Left ventricle myocardium inferior (tissue), 1 donor: ENCODE measurements at places on chromosomes 3 and 15. TPM values are rescaled to one million over a fixed set of nuclear protein-coding genes. Genes with fewer than 3 reads are reported as not detected.

The MINAR1 gene
- total RNA-seq = 0.05 TPM

The LARP6 gene
- total RNA-seq = 50.6 TPM

The CFAP20DC gene
- total RNA-seq = not detected

The SLC24A5 gene
- total RNA-seq = not detected

The ULK4 gene
- 1.8 TPM for total RNA-seq

The LRRC58 gene
- 8.2 TPM for total RNA-seq

- no peaks in the 10 kb centered on the region for H3K27me3 ChIP-seq
- peak overlapping the region; percentile 59 for H3K27ac ChIP-seq
- H3K4me1 ChIP-seq = peaks cover 8% of the 10 kb centered on the region
- no peak for DNase-seq
- H3K36me3 ChIP-seq = no peaks in the 10 kb centered on the region
These were observed 178.0 kb upstream of the P2RY1 start for GRCh38 chr3:152656972-152657355.

- H3K36me3 ChIP-seq = peaks cover 100% of the 10 kb centered on the region
- DNase-seq = no peak
- no peaks in the 10 kb centered on the region for H3K27me3 ChIP-seq
- H3K4me1 ChIP-seq = peaks cover 18% of the 10 kb centered on the region
These were observed 12.6 kb downstream of the ALAS1 start for GRCh38 chr3:52210550-52211046.

DNA sequence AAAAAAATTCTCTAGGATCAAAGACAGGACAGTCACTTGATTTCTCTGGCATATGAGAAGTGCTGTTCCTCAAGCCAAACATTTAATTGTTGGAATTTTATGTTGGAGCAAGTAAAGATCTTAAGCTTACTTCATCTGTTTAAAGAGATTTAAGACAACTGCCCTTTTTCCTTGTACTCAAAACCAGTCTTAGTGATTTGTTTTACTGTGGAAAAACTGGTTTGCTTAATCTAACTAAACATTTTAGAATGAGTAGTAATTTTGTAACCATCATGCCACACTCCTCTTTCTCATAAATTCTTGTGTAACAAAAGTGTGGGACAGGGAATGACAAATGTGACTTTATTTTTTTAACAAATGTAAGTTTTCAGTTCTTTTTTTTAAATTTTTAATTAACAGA is 18.4 kb downstream of the PRKCI start:
- no peaks in the 10 kb centered on the region for H3K4me1 ChIP-seq
- H3K27me3 ChIP-seq = no peaks in the 10 kb centered on the region
- H3K27ac ChIP-seq = no peak overlapping the region
- DNase-seq = no peak
- H3K4me3 ChIP-seq = no peak overlapping the region

DNA sequence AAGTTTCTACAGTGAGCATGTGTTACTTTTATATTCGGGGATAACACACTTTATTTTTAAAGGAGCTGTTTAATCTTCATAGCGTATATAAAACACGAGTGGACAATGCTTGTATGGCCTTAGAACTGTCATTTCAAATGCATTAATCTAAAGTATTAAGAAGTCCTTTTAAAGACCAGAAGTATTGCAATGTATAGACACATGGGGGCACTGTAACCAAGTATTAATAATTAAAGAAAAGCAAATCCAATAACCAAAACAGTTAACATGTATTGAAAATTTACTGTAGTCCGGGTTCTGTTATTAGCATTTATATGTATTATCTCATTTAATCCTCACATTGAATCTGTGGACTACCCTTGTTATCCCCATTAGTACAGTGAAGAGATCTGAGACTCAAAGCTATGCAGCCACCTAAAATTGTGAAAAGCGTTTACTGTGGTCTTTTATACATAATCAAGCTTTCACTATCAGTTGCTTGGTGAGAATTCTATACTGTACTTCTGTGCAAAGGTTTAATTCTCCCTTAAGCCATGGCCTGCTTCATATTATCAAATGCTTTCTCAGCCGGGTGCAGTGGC is 10.1 kb downstream of the ARL14 start:
- H3K36me3 ChIP-seq = no peaks in the 10 kb centered on the region
- no peak overlapping the region for H3K4me3 ChIP-seq
- no peaks in the 10 kb centered on the region for H3K27me3 ChIP-seq

DNA sequence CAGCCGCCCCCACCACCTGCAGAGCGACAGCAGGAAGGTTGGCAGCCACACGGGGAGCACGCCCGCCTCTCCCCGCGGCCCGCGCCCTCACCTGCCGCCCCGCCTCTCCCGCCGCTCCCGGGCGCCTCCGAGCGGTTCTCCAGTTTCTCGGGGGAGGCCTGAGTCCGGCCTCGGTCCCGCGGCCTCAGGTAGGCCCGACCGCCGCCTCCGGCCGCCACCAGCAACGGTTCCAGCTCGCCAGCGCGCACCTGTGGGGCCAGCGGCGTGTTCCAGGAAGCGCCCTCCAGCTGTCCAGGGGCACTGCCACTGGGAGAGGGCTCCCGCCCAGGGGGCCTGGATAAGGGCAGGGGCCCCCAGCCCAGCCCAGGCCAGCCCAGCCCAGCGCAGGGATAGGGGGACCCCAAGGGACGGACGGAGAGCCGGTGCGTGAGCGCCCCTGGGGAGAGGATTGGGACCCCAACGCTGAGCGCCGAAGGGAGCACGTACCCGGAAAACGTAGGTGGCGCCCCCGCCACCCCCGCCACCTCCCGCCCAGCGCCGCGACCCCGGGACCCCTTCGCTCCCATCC is 2.2 kb downstream of the LTK start:
- no peak for DNase-seq
- H3K4me3 ChIP-seq = peak overlapping the region; percentile 67
- no peaks in the 10 kb centered on the region for H3K36me3 ChIP-seq
- H3K27me3 ChIP-seq = peaks cover 43% of the 10 kb centered on the region

DNA sequence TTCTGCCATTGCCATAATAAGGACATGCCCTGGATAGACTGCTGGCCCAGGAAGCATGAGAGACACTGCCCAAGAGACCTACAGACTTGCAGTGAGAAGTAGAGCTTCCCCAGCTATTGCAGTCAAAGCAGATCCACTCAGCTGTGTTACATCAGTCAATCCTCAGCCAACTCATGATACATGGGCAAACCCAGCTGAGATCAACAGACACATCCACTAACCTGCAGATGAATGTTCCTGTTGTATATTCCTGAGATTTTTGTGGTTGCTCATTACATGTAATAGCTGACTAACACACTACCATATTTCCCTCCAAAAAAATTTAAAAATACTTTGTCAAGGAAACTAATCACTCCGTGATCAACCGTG is 68.6 kb downstream of the DCLK3 start:
- H3K27ac ChIP-seq = no peak overlapping the region
- no peaks in the 10 kb centered on the region for H3K27me3 ChIP-seq
- H3K4me3 ChIP-seq = no peak overlapping the region
- no peaks in the 10 kb centered on the region for H3K4me1 ChIP-seq
- DNase-seq = no peak

- no peaks in the 10 kb centered on the region for H3K36me3 ChIP-seq
- H3K27me3 ChIP-seq = no peaks in the 10 kb centered on the region
- no peak overlapping the region for H3K27ac ChIP-seq
- peaks cover 21% of the 10 kb centered on the region for H3K4me1 ChIP-seq
- H3K4me3 ChIP-seq = no peak overlapping the region
These were observed 14.2 kb upstream of the HOMER2 start for GRCh38 chr15:82966671-82967071.

DNA sequence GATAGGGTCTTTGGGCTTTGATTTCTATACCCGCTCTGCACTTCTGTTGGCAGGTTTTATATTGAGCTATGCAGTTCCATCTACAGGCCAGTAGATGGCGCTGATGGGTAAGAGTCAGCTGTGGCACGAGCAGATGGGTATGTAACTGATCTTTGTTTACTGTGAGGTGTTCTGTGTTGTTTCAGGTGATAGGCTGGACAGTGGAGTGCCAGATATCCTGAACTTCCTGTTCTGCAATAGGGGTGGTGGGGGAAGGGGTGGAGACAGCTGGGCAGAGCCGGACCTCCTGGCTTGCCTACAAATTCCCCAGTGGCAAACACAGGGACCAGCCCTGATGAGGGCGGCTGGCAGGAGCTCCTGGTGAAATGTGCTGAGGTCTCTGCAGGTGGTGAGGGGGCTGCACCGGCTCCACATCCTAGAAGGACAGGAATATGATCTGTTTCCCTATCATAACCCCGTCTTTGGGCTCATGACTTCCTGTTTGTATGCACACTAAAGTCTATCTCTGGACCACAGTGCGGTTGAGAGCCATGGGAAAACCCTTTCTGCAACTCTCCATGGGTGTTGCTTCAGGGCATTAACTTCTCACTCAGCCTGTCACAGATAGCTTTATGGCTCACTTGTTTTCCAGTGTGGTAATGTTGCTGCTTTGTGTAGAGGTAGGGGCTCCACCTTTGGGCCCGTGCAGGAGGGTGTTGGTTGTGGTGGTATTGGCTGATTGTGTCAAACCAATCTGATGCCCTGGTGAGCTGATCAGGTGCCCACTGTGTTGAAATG is 13.4 kb upstream of the FAM98B start:
- no peaks in the 10 kb centered on the region for H3K36me3 ChIP-seq
- DNase-seq = no peak
- no peak overlapping the region for H3K4me3 ChIP-seq
- H3K4me1 ChIP-seq = peaks cover 8% of the 10 kb centered on the region
- H3K27me3 ChIP-seq = peaks cover 11% of the 10 kb centered on the region

DNA sequence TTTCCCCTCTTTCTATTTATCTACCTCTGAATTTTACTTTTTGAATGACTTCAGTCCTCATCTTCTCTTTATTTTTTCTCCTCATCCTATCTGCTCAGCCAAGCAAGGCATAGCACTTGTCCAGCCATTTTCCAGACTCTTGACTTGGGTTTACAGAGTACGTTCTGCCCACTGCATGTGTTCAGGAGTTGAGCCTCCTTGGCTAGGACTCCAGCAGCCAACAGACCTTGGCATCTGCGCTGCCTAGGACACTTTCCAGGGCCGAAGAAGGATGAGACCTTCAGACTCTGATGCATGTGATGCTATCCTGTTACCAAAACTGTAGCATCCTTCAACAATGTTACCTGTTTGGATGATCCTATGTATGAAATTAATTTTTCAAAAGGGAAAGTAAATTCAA is 59.7 kb downstream of the HES1 start:
- no peak overlapping the region for H3K27ac ChIP-seq
- no peaks in the 10 kb centered on the region for H3K36me3 ChIP-seq
- no peak for DNase-seq
- no peaks in the 10 kb centered on the region for H3K27me3 ChIP-seq
- no peak overlapping the region for H3K4me3 ChIP-seq

- H3K27me3 ChIP-seq = no peaks in the 10 kb centered on the region
- no peak for DNase-seq
- no peaks in the 10 kb centered on the region for H3K4me1 ChIP-seq
- no peak overlapping the region for H3K27ac ChIP-seq
These were observed 810.3 kb downstream of the VGLL3 start for GRCh38 chr3:86180696-86181095.
